ENCODE measurements at places on chromosomes 12 and 14. TPM values are rescaled to one million over a fixed set of nuclear protein-coding genes. Genes with fewer than 3 reads are reported as not detected.

Gene TAS2R14
- 3.5 TPM for polyA plus RNA-seq

Gene KCNH3
- 2.2 TPM for polyA plus RNA-seq

DNA sequence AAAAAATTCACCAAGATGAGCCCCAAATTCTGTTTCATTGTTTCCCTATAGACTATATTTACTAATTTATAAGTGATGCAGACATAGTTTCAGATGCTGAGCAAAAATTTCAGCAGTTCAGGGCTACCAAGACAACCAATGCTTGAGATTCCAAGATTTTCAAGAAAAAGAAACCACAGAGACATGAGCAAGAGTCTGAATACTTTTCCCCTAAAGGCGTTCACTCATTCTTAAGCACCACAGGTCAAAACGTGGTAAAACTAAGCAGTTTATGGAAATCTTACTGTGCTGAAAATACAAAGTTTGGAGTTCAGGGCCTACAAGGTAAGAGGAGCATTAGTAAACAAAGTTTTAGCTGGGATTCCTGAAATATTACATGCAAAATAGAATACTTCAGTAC, 221.2 kb downstream of the KCNH5 start:
- no peak for DNase-seq

DNA sequence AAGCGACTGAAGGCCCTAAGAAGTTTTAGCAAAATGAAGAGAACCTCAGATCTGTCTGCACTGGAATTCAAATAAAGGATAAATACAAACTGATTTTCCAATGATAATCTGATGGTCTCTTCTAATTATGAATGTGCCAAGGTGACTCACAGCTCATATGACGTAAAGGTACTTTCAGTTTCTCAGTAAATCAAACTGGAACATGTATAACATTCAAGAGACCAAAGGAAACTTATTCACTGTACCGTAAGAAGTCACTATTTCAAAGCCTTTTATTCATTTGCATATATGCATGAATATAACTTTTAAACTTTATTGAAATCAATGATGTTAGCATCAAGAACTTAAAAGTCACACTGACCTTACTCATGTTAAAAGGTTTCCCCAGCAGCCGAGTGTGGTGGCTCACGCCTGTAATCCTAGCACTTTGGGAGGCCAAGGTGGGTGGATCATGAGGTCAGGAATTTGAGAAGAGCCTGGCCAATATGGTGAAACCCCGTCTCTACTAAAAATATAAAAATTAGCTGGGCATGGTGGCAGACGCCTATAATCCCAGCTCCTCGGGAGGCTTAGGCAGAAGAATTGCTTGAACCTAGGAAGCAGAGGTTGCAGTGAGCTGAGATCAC, 52.2 kb downstream of the ATXN2 start:
- DNase-seq = no peak

Gene TROAP
- 15.8 TPM for polyA plus RNA-seq

DNA sequence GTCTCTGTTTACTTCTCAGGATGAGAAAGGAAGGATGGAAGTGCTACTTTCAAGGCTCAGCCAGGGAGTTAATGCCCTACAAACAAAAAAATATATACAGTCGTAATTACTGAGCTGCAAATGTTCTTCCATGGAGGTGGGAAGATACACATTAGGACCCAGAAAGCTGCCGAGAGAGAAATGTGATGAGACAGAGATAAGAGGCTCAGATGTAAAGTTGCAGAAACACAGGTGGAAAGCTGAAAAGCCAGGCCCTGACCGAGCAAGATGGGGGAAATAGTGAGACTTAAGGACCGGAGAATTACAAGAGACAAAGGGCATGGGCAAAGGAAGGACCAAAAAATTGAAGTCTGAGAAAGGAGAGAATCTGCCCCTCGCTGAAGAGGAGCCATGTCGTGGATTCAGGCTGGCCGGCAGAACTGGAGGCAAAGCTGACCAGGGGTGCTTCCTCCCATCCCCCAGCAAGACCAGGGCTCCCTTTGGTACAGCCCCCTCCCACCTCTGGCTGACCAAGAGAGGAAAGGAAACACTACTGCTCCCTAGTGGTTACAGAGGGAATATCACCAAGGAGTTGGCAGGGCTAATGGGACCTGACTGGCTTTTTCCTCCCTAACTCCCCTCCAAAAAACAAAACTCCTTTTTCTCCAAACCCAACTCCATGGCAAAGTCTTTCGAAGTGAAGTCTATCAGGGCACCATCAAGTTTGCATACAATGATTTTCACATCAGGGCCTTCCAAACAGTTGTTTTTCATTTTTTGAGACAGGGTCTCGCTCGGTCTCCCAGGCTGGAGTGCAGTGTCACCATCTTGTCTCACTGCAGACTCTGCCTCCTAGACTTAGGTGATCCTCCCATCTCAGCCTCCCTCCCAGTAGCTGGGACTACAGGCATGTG, 12.1 kb downstream of the ZFHX2 start:
- no peak for DNase-seq

Gene PTGDR
- polyA plus RNA-seq = 1.5 TPM

Gene LRRC10
- not detected for polyA plus RNA-seq

Gene TOMM20L
- polyA plus RNA-seq = 0.24 TPM

DNA sequence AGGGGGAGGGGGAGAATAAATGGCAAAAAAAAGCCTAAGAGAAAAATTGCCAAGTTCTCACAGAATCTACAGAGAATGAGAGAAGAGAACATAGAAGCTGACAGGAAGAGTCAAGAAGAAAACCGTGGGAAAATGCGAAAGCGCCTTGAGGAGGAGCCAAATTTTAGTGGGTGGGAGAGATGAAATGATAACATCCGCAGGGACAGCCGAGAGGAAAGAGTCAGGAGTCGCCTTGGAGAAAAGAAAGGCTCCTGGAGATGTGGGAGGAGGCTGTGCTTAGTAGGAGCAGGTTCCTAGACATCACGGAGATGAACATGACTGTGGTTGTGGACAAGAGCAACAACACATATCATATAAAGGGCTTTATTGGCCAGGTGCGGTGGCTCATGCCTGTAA, 49.4 kb downstream of the PHLDA1 start:
- DNase-seq = no peak

GRCh38 chr12:15538881-15539280, 216.6 kb downstream of the PTPRO start:
- no peak for DNase-seq

- peak; percentile 49 for DNase-seq
These were observed 446.0 kb downstream of the PDZRN4 start for GRCh38 chr12:41634091-41634490.

Gene DPPA3
- polyA plus RNA-seq = not detected

GRCh38 chr12:104439137-104439536, 17.6 kb upstream of the CHST11 start:
- DNase-seq = no peak

Gene PLEKHG3
- polyA plus RNA-seq = 56.1 TPM

DNA sequence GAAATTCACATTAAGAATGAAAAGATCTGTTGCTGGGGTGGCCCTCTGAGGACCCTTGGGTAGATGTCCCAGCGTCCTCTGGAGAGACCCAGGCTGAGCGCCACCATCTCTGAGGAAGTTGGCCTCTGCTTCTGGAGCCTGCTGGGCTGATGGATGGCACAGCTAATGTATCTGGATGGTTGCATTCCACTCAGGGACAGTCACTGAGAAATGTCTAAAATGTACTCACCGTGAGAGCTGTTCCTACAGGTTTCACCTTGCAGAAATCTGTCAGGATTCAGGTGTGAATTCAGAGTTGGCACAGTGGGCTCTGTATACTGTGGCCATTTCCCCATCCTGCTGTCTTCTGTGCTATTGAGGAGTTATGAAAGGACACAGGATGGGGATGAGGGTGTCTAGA, 247.2 kb downstream of the AACS start:
- DNase-seq = no peak

DNA sequence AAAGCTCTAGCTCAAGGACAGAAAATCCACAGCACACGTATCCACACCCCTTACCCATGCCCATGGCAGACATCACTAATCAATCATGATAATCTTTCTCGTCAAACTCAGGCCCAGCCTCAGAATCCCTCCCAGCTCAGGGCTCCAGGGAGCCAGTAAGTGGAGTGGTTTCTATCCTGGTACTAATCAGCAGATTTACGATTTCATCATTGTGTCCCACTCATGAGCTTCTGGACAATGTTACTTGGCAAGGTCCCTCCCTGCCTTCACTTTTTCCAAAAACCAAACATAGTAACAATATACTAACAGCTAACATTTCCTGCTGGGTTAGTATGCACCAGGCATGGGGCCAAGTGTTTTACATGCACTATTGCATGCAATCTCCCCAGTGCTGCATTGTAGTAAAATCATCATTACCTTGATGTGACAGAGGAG, 45.8 kb upstream of the NCOR2 start:
- no peak for DNase-seq

Gene CD163
- 10.4 TPM for polyA plus RNA-seq

- DNase-seq = no peak
These were observed 239.3 kb downstream of the RMST start for GRCh38 chr12:97701901-97702300.

GRCh38 chr12:92603741-92604432, 98.9 kb upstream of the PLEKHG7 start:
- no peak for DNase-seq

- no peak for DNase-seq
These were observed 1094.4 kb downstream of the BCL11B start for GRCh38 chr14:98177551-98177950.
